Progenitor cell of endocrine pancreas (in vitro differentiated cells): ENCODE measurements at places on chromosomes 3 and 15.

GRCh38 chr3:52934630-52935530, 37.5 kb upstream of the STIMATE start:
- no peak for DNase-seq

- no peak for DNase-seq
These were observed 67.6 kb downstream of the CHAC1 start for GRCh38 chr15:41020829-41021228.

DNA sequence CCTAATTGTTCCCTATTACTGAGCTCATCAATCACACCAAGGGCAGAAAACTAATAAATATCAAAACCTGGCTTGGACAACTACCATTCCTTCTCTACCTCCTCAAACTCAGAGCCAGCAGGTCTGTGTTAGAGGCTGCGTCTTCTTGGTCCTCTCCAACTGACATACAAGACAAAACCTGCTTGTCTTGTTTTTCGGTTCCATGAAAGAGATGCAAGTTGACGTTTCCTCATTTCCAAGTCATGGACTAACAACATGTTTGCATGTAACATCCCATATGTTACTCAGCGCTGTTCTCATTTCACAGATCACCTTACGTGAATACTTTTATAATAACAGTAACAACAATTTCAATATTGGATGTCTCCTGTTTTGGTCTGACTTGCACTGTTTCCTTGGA, 110.9 kb downstream of the LMLN start:
- DNase-seq, result no peak

DNA sequence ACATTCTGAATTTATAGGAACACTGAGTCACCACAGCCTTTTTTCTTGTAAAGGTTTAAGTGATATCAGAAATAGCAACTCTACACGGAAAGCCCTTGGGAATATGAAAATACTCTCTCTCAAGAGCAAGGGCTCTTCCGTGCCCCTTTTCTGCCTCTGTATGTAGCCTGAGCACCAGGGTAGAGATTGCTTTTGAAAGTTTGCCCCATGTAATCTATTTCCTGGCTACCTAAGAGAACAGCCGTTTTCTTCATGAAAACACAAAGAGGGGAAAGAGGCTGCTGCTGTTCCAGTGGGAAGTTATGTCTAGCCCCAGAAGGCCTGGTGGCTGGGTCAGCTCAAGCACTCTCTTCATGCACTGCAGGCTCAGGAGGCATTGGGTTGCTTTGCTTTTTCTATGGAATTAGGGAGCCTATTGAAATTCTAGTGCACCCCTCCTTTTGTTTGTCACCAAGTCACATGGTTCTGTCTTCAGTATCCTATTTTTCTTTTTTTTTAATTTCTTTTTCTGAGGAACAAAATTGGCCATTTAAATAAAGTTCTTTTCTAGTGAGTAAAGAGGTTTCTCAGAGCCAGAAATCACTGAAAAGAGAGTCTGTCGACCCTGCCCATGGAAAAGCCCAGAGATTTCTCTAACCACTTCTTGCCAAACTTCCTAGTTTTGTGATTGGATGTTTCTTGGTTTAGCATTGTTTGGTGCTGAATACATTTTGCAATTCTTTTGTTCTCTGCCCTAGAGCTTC, 39.5 kb downstream of the TIGIT start:
- DNase-seq, result no peak

- DNase-seq, result no peak
These were observed 31.3 kb upstream of the FURIN start for GRCh38 chr15:90837094-90837493.

DNA sequence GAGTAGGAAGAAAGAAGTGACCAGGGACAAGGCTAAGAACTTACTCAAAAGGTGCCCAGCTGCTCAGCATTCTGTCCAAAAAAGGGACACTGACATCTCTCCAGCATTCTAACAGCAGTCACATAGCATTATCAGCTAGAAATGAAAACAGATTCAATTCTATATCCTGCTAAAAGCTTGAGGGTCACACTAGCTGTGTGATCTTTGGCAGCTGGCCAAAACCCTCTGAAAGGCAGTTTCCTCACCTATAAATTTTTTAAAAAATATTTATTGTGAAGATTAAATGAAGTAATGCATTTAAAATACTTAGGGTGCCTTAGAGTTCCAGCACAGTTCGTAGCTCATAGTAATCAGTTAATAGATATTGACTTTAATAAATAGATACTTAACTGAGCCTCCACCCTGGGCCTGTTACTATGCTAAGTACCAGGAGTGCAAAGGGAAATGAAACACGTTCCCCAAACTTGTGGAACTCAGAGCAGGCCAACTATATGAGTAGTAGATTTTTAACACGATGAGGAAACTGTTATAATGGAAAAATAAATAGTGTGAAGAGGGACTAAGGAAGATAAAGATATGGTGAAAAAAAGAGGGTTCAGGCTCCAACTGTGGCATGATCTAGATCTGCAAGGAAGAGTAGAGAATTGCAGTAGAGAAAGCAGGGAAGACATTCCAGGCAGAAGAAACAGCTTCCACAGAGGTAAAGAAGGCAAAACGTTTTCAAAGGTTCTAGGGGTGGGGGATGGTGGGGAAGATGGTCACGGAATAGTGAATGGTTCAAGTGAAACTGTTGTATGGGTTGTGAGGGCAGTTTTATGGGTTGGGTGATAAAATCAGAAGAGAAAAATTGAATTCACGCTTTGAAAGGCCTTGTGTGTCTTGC, 11.4 kb downstream of the CD86 start:
- no peak for DNase-seq

- no peak for DNase-seq
These were observed 17.4 kb downstream of the VPS18 start for GRCh38 chr15:40911693-40912092.

- DNase-seq, result no peak
These were observed 831 bp upstream of the ROBO2 start for GRCh38 chr3:77038930-77039605.

GRCh38 chr3:61442696-61443095, 118.7 kb upstream of the PTPRG start:
- DNase-seq, result no peak

- DNase-seq, result no peak
These were observed 197.4 kb downstream of the ISL2 start for GRCh38 chr15:76533995-76534394.

DNA sequence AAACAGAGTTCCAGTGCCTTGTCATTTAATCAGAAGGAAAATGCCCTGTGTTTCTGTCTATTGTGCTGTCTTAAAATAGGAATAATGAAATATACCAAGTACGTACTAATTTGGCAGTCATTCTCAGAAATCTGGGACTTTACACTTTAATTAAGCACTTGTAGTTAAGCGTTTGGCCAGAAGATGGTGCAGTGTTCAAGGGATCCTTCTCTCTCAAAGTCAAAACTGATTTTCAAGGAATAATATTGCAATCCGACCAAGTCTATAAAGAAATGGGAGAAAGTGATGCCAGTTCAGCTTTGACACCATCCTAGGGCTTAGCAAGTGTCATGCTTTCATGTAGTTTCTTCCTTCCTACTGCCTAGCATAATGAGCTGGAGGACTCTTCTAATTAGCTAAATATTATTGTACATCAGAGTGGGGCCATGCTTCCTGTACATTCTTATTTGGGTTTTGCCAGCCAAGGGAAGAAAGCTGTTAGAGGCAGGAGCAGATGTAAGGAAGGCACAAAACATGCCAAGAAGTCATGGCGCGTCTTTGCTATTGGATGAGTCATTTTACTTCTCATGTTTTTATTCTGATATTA, 64.8 kb downstream of the SAMMSON start:
- no peak for DNase-seq

GRCh38 chr15:29125382-29126207, 144.0 kb downstream of the NSMCE3 start:
- no peak for DNase-seq

GRCh38 chr15:43048935-43049334, 56.9 kb downstream of the UBR1 start:
- no peak for DNase-seq

- no peak for DNase-seq
These were observed 107.8 kb upstream of the BOC start for GRCh38 chr3:113103588-113103987.

DNA sequence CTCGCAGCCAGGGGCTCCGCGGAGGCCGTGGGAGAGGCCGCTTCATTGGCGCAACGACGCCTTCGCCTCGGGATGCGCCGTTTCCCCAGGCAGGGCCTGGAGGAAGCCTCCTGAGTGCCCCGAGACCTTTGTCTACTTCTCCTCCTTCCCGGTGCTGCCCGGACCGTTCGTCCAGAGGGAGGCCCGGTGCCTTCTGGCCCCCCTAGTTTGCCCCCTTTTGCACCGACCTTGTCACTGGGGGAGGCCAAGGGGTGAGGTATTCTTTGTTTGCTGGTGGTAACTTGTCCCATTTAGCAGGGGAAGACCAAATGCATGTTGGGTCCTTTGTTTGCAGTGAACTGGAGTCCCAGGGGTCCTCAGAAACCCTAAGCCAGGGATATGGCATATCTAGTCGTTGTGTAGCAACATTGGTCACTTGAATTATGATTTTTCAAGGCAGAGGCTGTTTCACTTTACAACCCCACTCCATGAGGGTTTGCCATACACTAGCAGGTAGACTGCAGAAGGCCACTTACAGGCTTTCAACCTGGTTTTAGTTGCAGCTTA, 615 bp downstream of the DHX30 start:
- DNase-seq, result no peak

DNA sequence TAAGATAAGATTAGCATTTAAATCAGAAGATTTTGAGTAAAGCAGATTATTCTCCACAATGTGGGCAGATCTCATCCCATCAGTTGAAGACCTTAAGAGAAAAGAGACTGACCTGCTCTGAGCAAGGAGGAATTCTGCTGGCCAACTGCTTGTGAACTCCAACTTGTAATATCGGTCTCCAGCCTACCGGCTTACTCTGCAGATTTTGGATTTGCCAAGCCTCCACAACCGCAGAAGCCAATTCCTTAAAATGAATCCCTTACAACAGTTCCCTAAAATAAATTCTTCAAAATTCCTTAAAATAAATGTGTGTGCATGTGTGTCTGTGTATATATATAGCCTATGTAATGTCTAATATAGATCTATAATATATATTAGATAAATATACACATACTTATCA, 107.4 kb upstream of the KLF13 start:
- no peak for DNase-seq

GRCh38 chr15:92625251-92625980, 30.2 kb downstream of the FAM174B start:
- no peak for DNase-seq
